ENCODE measurements at places on chromosomes 3 and 15.

GRCh38 chr3:146585156-146585555, 20.0 kb downstream of the PLSCR5 start:
- DNase-seq = no peak

DNA sequence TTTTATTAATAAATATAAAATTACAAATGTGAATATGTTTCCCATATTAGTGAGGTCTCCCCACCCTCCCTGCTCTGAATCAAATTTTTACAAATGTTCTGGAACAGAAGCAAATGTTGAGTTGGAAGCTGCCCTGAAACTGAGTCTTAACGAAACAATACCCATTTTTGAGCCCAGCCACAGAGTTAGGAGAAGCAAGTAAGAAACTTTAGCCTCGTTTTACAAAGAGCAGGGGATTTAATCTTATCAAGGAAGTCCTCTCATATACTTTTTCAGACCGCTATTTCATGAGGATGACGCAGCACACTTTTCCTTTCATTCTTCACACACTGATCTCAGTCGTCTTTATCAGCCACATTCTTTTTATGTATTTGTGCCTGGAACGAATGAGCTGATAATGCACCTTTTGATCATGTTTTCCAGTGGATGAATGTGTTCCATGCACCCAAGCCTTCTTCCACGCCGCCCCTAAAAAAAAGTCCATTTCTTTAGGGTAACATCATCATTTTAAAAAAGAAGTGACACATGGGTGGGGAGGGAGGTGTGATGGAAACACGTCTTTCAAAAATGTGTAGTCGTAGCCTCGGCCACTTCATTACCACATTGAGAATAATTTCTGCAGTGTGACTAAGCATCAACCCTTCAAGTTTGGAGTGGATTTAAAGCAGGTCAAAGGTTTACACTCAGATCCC, 48.1 kb downstream of the SETMAR start:
- DNase-seq = no peak

DNA sequence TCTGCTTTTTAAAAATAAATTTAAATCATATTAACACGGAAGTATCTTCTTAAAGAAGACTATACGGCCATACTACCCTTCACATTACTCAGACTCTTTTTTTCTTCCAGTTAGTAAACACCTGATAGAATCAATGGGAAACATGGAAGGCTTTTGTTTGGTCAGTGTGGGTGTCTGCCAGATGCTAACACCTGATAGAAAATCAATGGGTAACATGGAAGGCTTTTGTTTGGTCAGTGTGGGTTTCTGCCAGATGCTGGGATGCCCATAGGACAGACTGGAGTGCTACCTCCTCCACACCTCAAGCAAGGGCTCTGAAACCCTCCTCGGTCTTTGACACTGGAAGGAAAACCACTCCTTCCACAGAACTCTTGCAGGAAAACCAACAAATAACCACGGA, 29.2 kb downstream of the HACL1 start:
- DNase-seq = no peak

DNA sequence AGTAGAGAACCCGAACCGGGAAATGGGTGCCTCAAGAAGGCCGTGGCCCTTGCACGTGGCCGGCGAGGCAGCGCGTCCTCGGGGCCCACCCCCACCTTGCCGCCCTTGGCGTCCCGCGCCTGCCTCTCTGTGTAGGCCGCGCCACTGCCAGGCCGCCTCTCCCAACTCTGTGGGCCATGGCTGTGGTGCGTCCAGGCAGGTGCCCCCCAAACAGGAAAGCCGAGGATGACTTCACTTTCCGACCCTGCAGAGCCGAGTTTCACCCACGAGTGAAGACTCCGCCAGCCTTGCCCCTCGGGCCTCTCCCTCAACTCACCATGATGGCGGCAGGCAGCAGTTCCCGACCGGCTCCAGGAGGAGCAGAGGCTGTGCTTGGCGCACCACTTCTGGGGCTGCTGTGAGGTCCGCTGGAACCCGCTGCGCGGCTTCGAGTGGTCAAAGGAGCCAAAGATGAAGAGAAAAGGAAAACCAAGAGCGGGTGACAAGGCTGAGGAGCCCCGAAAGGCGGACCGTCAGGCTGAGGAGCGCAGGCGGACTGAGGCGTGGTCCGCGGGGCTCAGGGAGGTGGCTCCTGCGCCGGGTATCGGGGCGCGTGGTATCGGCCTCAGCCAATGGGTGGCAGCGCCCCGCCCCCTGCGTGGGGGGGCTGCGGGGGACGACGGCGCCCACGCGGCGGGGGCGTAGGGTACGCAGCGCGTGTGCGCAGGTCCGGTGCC, at the start of gene DAZL:
Gene DAZL, minus strand, starts transcription at position 537 of the 716 bp plus-strand sequence. Its CDS starts 218 bp downstream, at position 319.
- no peak for DNase-seq

GRCh38 chr15:49848807-49849206, 228.0 kb downstream of the DTWD1 start:
- no peak for DNase-seq

- no peak for DNase-seq
Measured at GRCh38 chr3:127820826-127821313, 1.4 kb downstream of the MGLL start.

GRCh38 chr3:129605203-129605921, 1.1 kb downstream of the PLXND1 start:
- peak; percentile 69 for DNase-seq

GRCh38 chr3:3023111-3023745, 86.9 kb downstream of the IL5RA start:
- DNase-seq = peak; percentile 31

DNA sequence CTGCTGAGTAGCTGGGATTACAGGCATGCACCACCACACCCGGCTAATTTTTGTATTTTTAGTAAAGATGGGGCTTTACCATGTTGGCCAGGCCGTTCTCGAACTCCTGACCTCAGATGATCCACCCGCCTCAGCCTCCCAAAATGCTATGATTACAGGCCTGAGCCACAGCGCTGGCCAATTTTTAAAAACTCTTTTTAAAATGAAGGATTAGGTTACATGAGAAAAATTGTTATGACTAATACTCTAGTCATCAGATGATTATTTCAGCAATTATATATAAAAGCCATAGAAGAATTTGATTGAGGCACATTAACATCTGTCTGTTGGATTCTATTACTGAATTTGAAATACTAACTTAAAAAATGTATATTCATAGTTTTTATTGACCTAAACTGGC, 134.1 kb upstream of the MNS1 start:
- DNase-seq = no peak

GRCh38 chr15:63083044-63083443, 38.6 kb upstream of the LACTB start:
- DNase-seq = no peak

DNA sequence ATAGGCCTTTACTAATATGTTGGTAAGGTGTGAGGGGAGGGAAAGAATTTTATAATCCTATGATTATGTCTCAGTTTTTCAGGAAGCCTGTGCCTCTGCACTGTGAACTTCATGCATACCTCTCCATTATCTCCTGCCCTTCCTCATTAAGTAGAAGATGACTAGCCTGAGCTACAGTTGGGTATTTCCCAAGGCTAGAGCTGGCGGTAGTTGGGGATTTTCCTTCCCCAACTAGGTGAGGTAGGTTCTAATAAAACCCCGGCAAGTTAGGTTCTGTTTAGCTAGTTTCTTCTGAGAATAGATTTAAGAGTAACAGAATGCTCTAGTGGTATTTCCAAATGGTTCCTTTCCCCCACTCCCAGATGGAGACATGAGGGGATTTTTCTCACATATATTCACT, 414.5 kb downstream of the GRM7 start:
- no peak for DNase-seq

DNA sequence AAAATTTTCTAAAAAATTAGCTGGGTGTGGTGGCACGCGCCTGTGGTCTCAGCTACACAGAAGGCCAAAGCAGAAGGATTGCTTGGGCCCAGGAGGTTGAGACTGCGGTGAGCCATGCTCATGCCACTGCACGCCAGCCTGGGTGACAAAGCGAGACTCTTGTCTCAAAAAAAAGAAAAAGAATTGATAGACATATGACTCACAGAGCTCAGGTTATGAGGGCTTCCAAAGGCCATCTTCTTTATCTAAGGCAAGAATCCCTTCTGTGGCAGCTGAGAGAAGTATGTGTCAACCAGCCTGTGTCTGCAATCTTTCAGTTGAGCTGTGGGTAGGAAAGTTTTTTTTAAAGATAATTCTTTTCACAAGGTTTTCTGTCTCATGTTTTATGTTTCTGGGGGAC, 53.9 kb downstream of the MRPS25 start:
- no peak for DNase-seq

DNA sequence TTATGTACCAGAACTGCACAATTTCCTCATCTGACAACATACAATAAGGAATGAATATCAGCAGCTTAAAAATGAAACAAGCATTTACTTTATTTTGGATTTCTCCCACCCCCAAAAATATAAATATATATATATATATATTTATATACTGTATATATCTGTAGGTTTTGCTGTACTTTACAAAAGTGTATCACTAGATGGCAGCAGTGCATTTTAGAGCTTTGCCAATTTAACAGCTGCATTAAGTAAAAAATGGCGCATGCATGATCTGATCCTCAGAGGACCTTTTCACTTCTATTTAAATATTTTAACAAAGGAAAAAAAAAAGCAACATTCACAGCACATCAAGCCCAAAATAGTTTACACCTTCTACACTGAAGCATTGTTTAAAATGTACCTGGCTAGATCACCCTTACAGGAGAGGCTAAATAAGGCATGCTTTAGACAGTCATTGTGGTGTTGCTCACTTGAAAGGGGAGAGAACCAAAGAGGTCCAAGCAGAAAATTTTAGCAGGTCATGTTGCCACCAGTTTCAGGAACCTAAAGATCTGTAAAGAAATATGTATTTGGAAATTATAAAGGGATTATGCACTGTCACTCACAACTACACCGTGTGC, 72.6 kb downstream of the NPTN start:
- peak; percentile 15 for DNase-seq
